ENCODE measurements at places on chromosomes 16 and 17. TPM values are rescaled to one million over a fixed set of nuclear protein-coding genes. Genes with fewer than 3 reads are reported as not detected.
A peak's percentile ranks its signal among the peaks of the same experiment; 100 is the strongest.

RHOT1 gene
- total RNA-seq = 46.2 TPM

HSD11B2 gene
- 30.2 TPM for total RNA-seq

HID1 gene
- total RNA-seq = 13.0 TPM

GPS1 gene
- total RNA-seq = 80.3 TPM

GCGR gene
- not detected for total RNA-seq

TMEM98 gene
- total RNA-seq = 85.0 TPM

ANKS4B gene
- total RNA-seq = not detected

SHBG gene
- total RNA-seq = not detected

KRTAP4-9 gene
- not detected for total RNA-seq

HOXB1 gene
- not detected for total RNA-seq

DNA sequence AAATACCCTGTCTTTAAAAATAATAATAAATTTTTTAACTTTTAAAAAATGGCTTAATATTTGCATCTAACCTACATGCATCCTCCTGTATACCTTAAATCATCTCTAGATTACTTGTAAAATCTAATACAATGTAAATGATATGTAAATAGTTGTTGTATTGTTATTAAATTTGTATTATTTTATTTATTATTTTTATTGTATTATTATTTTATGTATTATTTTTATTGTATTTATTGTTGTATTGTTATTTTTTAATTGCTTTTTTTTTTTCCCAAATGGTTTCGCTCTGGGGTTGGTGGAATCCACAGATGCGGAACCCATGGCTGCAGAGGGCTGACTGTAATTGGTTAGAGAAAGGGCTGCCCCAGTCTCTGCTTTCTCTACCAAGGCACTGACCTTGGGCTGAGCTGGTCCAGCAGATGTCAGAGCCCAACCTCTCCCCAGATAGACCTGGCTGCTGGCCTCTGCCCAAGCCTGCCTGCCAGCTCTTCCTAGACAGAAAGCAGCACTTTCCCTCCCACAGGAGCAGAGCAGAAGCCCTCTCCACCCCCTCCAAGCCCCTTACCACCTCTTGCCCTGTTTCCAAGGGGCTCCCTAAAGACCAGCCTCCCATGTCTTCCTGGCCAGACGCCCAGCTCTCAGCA lies 183.8 kb downstream of the GSG1L start:
- H3K27me3 ChIP-seq = no peaks in the 10 kb centered on the region
- no peak for DNase-seq

GRCh38 chr17:60353773-60354172 lies 38.2 kb downstream of the USP32 start:
- DNase-seq = no peak
- no peak overlapping the region for H3K4me3 ChIP-seq
- H3K27ac ChIP-seq = no peak overlapping the region
- no peaks in the 10 kb centered on the region for H3K27me3 ChIP-seq
- H3K4me1 ChIP-seq = peaks cover 36% of the 10 kb centered on the region

DNA sequence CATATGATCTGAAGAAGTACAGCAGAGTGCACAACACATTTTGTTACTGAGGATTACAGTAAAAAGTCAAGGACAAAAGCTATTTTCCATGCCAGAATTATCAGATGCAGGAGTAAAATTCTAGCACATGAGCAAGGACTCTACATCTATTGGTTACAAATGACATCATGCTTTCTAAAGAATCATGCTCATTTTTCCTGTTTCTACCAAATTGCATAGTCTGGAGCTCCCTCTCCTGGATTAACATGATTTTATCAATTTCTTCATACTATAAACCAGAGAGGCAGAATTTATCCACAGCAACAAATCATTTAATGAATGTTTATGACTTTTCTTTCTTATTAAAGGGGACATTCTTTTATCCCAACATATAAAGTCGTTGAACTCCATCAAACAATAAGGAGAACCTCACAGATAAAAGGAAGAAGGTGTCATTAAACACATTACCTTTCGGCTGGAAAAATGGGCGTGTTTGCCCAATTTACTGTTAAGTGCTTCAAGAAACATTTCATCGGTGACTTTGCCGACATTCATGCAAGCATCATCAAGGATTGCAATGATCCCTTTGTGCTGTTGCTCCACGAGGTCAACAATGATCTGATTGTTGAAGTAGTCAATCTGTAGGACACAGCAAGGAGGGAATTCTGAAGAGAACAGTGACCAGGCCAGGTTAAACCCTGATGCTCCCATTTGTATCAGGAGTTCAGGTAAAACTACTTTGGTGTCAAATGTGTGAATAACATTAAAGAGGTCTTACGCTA lies 121.7 kb downstream of the MYO1D start:
- no peak overlapping the region for H3K27ac ChIP-seq
- H3K4me1 ChIP-seq = no peaks in the 10 kb centered on the region
- H3K4me3 ChIP-seq = no peak overlapping the region
- H3K27me3 ChIP-seq = no peaks in the 10 kb centered on the region

DNA sequence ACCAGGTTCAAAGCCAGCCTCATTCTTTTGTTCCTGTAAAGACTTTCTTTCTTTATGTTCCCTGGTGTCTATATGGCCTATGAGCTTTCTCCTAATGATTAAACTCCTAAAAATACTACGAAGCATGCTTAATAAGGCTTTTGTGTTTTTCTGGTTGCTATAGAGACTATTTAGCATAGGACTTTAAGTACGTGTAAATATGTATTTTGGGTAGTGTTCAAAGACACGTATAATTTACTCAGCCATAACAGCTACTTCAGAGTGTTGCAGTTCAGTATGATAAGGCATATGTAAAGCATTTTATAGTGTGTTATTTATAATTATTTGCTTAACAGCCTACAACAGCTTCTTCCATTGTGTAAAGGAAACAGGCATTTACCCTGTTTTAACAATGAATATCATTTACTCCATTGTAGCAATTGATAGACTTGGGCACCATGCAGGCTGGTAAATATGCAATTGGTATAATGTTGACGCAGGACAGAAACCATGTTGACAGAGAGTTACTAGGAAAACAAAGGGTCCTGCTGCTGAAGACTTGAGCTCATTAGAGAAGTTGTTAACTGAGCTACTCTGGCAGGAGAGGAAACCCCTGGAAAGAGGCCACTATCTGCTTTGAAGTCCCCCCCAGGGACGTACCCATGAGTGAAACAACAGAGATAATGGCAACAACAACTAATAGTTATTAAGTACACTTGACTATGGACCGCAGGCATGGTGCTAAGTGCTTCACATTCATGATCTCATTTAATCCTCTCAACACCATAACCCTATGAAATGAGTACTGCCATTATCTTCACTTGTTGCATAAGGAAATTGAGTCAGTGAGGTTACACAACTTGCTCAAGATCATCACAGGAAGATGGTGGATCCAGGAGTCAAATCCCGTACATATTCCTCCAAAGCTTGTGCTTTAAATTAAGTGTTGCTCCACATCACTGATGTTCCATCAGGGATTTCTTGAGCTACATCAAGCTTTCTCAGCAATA lies 342.2 kb upstream of the DYNLRB2 start:
- no peaks in the 10 kb centered on the region for H3K36me3 ChIP-seq
- H3K4me3 ChIP-seq = no peak overlapping the region
- no peak overlapping the region for H3K27ac ChIP-seq
- peaks cover 15% of the 10 kb centered on the region for H3K4me1 ChIP-seq

- H3K36me3 ChIP-seq = no peaks in the 10 kb centered on the region
- DNase-seq = no peak
- peak overlapping the region; percentile 89 for H3K27ac ChIP-seq
- no peak overlapping the region for H3K4me3 ChIP-seq
- no peaks in the 10 kb centered on the region for H3K27me3 ChIP-seq
- peaks cover 8% of the 10 kb centered on the region for H3K4me1 ChIP-seq
These were observed 44.9 kb downstream of the SLC47A1 start for GRCh38 chr17:19578545-19578944.

- H3K36me3 ChIP-seq = no peaks in the 10 kb centered on the region
- H3K27me3 ChIP-seq = no peaks in the 10 kb centered on the region
- no peak overlapping the region for H3K27ac ChIP-seq
- DNase-seq = no peak
These were observed 364.4 kb downstream of the C16orf95 start for GRCh38 chr16:86952769-86953168.

- H3K27me3 ChIP-seq = no peaks in the 10 kb centered on the region
- H3K36me3 ChIP-seq = no peaks in the 10 kb centered on the region
- DNase-seq = no peak
- H3K27ac ChIP-seq = peak overlapping the region; percentile 95
These were observed 239.1 kb downstream of the SEC14L1 start for GRCh38 chr17:77379832-77380231.

DNA sequence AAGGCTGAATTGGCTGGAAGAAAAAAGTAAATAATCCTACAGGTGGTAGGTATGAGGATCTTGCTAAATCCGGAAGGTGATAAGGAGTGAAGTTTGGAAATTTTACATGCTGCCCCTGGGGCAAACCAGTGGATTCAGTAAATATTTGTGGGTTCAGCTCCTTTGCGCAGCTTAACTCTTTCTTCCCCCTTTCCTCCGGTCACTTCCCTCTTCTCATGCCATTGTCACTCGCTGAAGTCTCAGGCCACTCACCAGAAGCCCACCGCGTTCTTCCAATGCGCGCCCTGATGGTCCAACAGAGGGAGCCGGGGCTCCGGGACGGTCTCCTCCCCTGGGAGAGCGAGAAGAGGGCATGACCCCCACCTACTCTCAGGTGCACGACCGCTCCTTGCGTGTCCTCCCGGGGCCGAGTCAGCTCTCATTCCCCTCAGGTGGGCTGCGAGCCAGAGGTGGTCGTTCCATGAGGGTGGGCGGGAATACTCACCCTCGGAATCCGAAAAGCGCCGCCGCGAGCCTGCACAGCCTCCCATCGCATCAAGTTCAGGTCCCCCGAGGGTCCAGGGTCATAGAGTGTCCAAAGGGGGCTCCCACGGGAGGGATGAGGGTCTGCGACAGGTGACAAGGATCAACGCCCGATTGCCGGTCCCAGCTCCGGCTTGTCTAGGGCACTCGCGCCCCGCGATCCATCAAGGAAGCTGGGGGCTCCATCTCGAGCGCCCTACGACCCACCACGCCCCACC lies 474 bp downstream of the CLN3 start:
- H3K36me3 ChIP-seq = no peaks in the 10 kb centered on the region
- H3K4me3 ChIP-seq = peak overlapping the region; percentile 85
- H3K27me3 ChIP-seq = no peaks in the 10 kb centered on the region
- no peak for DNase-seq
- peak overlapping the region; percentile 80 for H3K27ac ChIP-seq

GRCh38 chr17:4235372-4236279 lies 28.2 kb downstream of the ANKFY1 start:
- H3K27me3 ChIP-seq = no peaks in the 10 kb centered on the region
- H3K4me3 ChIP-seq = no peak overlapping the region

GRCh38 chr17:48143629-48144028 lies 36.1 kb downstream of the SNX11 start:
- H3K27ac ChIP-seq = no peak overlapping the region
- H3K4me3 ChIP-seq = no peak overlapping the region
- H3K4me1 ChIP-seq = no peaks in the 10 kb centered on the region
- no peak for DNase-seq
- H3K27me3 ChIP-seq = no peaks in the 10 kb centered on the region

DNA sequence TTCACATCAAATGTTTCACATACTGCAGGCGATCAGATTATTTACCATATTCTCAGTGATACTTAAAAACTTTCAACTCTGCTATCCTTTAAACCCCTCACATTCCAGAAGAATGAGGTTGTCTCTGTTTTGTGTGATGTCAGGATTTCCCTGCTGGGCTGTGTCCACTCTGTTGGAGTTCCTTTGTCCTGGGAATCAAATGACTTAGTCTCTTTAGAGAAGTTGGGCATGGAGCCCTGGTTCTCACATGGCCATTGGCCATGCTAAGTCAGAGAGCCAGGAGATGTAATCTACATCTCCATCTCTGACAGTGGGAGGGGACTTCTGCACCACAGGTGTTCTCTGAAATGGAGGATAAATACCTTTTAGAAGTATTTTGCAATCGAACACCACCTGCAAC lies 205.1 kb upstream of the MAF start:
- no peaks in the 10 kb centered on the region for H3K27me3 ChIP-seq
- DNase-seq = no peak
- no peak overlapping the region for H3K27ac ChIP-seq
- peaks cover 27% of the 10 kb centered on the region for H3K4me1 ChIP-seq

DNA sequence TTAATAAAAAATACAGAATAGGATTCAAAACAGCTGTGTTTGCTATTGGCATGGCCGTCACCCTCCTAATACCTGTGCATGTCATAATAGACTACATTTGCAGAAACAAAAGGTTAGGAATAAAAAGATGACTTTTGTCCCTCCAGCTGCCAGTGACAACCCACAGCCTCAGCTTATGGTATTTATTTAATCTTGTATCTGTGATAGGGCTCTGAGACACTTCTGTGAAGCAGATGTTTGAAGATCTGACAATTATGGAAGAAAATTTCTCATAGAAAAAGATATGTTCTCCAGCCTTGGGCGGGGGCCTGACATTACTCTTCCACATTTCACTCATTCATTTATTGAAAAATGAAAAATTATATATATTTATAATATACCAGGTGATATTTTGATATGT lies 62.2 kb downstream of the PITPNC1 start:
- no peaks in the 10 kb centered on the region for H3K36me3 ChIP-seq
- no peak for DNase-seq
- H3K4me1 ChIP-seq = peaks cover 18% of the 10 kb centered on the region
- H3K4me3 ChIP-seq = no peak overlapping the region

GRCh38 chr17:76354317-76354729 lies 607 bp upstream of the PRPSAP1 start:
- H3K36me3 ChIP-seq = no peaks in the 10 kb centered on the region
- no peak for DNase-seq
- no peaks in the 10 kb centered on the region for H3K27me3 ChIP-seq

DNA sequence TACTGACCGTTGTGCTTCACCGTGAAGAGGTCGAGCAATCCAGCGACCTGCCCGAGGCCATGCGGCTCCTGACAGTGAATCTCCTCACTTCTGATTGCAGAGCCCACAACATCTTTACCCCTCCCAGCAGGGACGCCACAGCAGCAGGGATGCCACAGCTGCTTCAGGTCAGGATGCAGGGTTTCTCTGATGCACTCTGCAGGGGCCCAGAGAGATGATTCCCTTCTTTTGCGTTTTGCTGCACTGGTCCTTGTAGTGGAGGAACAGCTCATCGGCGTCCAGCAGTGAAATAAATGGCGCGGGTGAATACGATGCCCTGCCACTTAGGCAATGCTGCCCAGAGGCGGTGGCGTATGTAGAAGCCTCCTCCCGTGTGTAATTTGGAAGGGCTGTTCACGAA lies 5.6 kb downstream of the KIAA0513 start:
- H3K36me3 ChIP-seq = no peaks in the 10 kb centered on the region
- H3K27me3 ChIP-seq = no peaks in the 10 kb centered on the region
- H3K27ac ChIP-seq = no peak overlapping the region
- DNase-seq = no peak

DNA sequence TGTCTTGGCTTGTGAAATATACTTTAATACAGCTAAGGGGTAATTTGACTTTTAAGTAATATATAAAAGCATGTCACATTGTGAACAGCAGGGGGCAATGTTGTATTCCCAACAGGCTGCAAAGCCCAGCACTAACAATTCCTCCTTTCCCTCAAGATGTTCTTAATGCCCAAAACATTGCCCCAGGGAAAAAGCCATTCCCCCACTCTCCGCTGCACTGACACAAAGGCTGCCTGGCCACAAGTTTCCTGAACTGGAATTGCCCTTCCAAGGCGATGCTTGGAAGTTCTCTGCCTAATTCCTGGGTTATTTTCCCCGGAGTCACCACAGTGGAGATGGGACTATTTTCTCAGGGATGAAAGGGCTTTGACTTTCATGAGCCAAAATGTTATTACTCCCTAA lies 27.2 kb downstream of the CLEC16A start:
- DNase-seq = no peak
- H3K4me3 ChIP-seq = no peak overlapping the region
- peak overlapping the region; percentile 53 for H3K27ac ChIP-seq
- H3K36me3 ChIP-seq = peaks cover 17% of the 10 kb centered on the region
- peaks cover 9% of the 10 kb centered on the region for H3K4me1 ChIP-seq

GRCh38 chr17:57875290-57876022 lies 25.6 kb upstream of the MRPS23 start:
- H3K4me3 ChIP-seq = peak overlapping the region; percentile 8
- no peaks in the 10 kb centered on the region for H3K27me3 ChIP-seq
- H3K27ac ChIP-seq = peak overlapping the region; percentile 82
- DNase-seq = no peak
- peaks cover 79% of the 10 kb centered on the region for H3K4me1 ChIP-seq
